Calu3 (cell line): ENCODE measurements at places on chromosomes 3 and 15. TPM values are rescaled to one million over a fixed set of nuclear protein-coding genes. Genes with fewer than 3 reads are reported as not detected.
A peak's percentile ranks its signal among the peaks of the same experiment; 100 is the strongest.

CCR2 gene
- total RNA-seq: not detected in 2 replicates

- DNase-seq: peak; percentile 78
Measured at GRCh38 chr3:89851974-89852621, 744.7 kb downstream of the EPHA3 start.

DNA sequence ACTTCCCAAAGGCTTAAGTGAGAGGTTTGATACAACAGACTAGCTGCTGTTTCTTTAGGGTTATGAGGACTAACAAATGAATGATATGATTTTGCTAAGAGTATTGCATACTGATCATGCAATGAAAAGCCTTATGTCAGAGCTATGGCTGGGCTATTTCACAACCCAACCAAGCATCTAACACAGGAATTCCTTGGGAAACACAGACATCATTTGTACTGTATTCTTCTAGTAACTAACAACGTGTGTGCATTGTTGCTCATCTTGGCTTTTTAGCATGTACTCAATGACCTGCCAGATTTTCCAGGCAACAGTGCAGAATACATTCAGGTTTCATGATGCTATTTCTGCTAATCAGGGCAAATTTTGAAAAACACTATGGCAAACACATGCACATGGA lies 19.3 kb downstream of the PDZRN3 start:
- DNase-seq: no peak

DNA sequence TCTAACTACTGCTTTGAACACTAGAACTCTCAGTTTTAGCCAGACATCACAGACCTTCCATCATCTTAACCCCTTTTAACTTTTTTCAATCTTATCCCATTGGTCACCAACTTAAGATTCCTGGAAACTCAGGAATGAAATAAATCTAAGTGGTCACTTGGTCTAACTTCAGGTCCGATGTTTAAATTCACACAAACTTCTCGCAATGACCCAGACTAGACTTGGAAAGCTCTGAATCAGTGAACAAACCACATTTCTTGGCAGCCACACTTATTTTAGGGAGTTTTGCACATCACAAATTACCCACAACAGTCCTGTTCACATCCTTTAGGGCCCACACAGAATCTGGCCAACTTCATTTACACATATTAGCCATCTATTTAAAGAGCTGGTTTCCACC lies 118.9 kb downstream of the MAGI1 start:
- no peak for DNase-seq

DNA sequence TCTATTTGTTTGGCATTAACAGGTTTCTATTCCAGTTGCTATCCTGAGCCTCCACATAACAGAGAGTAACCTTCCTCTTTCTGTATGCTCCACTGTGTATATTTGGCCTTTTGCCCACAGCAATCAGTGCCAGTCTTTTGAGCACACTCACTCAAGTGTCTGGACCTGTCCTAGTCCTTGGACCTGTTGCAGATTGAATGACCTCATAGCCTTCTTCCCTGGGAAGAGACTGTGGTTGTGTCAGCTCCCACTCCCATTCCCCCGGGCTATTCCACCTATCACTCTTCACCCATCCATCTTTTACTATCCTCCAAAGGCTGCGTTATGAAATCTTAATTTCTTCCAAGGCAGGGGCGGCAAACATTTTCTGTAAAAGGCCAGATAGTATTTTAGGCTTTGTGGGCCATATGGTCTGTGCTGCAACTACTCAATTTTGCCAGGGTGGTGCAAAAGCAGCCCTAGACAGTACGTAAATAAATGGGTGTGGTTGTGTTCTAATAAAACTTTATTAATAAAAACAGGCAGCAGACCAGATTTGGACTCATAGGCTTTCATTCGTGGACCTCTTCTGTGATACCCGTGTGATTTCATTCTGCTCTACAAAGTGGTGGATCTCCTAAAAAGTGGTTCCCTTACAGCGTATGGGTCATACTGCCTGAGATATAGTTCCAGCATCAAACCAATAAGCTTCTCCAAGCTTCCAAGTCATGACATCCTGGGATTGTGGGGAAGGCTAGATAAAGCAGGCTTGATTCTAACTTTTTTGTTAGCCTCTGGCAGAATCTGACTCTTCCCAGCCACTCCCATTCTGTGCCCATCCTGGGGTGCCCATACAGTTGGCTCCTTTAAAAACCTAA lies 57.4 kb downstream of the CDAN1 start:
- no peak for DNase-seq

DUOXA1 gene
- not detected in 2 replicates for total RNA-seq

GRCh38 chr3:137035631-137036030 lies 77.8 kb downstream of the IL20RB start:
- DNase-seq: peak; percentile 56

DNA sequence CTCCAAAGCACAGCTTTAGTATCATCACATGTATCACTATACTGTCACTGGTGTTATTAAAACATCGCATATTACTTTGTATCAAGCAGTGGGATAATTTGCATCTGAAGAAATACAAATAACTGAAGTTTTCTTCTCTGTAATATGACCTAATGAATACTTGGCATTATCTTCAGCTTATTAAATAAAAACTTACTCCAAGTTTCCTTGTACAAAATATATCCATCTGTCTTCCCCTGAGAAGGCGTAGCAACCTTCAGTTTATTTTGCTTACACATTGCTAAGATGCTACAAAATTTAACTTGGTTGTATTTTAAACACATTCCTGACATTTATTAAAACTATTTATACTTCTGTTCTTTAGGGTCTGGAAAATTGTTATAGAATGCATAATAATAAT lies 13.7 kb downstream of the FGF7 start:
- no peak for DNase-seq

ILDR1 gene
- total RNA-seq: 15.7 and 17.0 TPM in 2 replicates

DNA sequence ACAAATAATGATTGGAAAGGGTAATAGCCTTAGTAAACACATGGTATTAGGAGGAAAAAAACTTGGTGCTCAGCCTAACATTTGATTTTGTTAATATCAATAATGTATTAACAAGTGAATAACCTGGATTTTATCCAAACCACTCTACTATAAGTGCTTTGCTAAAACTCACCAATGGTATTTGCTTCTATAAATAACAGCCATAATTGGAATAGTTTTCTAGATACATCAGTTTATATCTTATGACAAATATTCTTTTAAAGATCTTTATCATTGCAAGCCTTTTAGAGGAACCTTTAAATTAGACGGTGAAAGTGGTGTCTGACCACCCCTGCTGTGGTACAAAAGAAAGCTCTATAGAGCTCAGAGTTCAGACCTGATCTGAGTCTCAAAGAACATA lies 123.9 kb downstream of the SHOX2 start:
- no peak for DNase-seq

DNA sequence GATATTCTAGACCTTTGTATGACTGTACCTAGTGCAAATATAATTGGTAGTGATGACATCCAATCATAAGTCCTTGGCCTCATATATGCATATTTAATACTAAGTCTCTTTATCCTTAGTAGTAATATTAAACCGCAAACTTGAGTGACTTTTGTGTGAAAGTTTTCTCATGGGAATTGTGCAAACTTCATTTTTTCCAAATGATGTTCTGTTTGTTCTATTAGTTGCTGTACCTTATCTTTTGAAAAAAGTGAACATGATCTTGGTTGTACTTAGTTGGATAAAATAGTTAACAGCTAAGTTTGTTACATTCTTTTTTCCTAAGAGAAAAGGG lies 43.2 kb downstream of the TMEM45A start:
- DNase-seq: no peak

GRCh38 chr3:63450634-63451363 lies 172.7 kb downstream of the SYNPR start:
- no peak for DNase-seq

DUT gene
- 94.6 and 116 TPM in 2 replicates for total RNA-seq

GRCh38 chr3:150365132-150365604 lies 42.9 kb upstream of the TSC22D2 start:
- no peak for DNase-seq

- DNase-seq: no peak
Measured at GRCh38 chr15:54789376-54789775, 407.4 kb downstream of the RSL24D1 start.

STAB1 gene
- total RNA-seq: 0.26 TPM in 1 of 2 replicates, not detected in the other

KNG1 gene
- not detected in 2 replicates for total RNA-seq

DNA sequence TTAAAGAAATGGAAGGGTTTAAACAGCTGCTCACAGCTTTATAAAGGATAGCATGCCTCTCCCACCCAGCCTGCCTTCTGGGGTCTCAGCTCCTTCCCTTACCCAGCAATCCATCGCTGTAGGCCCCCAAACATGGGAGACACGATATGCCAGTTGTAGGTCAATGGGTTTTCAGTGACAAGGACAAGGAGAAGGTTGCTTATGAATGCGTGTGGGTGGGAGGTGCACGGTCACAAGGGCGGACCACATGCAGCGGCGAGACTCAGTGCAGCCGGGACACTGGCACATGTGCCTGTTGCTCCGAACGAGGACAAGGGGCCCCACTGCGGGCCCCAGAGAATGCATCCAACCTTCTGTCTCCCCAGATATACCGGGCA lies 67.0 kb downstream of the MGLL start:
- DNase-seq: no peak

ARHGAP31 gene
- total RNA-seq: 0.07 and 0.52 TPM in 2 replicates

GRCh38 chr3:88584451-88584850 lies 434.7 kb downstream of the C3orf38 start:
- DNase-seq: no peak
